ENCODE measurements at places on chromosomes 12 and 14.
A peak's percentile ranks its signal among the peaks of the same experiment; 100 is the strongest.

GRCh38 chr14:22220427-22220826 is 368.6 kb downstream of the DAD1 start:
- DNase-seq, result no peak

DNA sequence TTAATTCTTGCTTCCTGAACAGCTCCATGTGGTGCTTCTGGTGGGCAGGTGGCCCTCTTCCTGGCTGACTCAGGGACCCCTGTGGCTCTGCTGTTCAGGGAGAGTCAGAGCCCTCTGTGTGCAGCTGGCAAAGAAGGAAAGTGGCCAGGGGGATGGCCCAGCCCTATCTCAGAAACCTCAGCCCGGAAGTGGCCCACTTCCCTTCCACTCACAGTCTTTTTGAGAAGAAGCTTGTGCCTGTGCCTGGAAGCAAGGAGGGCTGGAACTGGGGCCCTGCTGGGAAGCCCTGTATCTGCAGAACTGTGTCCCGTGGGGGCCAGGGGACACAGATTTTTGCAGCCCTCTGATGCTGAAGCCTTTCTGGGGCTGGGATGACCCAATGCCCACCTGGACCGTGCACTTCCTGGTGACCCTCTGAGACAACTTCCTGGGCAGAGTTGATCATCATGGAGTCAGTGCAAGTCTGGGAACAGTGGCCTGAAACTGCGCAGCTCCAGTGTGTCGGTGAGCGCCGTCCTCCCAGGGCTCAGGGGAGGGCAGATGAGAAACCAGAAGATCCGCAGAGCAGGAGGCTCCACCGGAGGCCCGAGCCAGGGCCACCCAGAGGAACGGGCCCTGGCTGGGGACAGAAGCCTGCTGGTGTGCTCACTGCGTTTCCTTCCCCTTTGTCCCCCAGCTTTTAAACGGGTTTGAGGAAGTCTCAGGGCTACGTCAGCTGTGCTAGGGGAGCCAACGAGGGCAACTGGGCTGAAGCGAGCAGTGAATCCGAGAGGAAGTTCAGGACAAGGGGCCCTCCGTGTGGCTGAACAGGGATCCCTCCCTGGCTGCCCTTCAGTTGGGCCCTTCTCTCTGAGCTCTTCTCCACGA is 217.4 kb upstream of the RTL1 start:
- DNase-seq, result no peak

- DNase-seq, result no peak
These were observed 9.7 kb upstream of the IFI27 start for GRCh38 chr14:94100847-94101246.

GRCh38 chr14:89166633-89167032 is 250.4 kb downstream of the FOXN3 start:
- DNase-seq, result no peak

DNA sequence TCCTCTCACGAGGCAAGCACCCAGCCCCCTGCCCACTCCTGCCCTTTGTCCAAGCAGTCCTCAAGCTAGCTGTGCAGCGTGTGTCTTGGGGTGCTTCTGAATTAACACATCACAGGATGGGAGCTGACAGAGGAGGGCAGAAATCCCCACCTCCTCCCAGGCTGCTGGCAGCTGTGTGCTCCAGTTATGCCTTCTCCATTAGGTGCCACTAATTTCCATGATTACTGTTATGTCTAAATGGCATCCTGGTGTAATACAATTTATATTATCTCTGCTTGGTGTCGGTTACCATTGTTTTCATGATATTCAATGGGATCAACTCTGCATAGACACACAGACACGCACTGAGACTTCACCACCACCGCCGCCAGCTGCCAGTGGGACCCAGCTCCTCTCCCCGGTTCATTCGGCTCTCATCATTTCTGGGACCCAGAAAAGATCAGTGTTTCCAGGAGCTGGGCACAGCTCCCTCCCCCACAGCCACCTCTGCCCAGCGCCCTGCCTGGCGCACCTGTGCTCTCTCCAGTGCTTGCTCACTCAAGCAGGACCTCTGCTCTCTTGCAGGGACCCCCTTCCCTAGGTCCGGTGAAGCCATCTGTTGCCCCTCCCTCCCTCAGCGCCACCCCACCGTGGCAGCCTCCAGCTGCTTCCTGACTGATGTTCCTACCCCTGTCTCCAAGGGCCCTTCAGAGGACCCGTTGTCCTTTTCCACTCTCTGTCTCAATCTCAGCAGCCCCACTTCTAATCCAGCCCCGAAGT is 167.5 kb upstream of the FKBP4 start:
- no peak for DNase-seq

- DNase-seq, result peak; percentile 19
These were observed 13.7 kb downstream of the PGF start for GRCh38 chr14:74941676-74942097.

GRCh38 chr14:80215081-80215480 is 3.8 kb upstream of the DIO2 start:
- no peak for DNase-seq

GRCh38 chr12:104164634-104165033 is 26.6 kb upstream of the NFYB start:
- DNase-seq, result no peak

GRCh38 chr12:9106067-9106466 is 9.7 kb downstream of the A2M start:
- no peak for DNase-seq
